ENCODE measurements at places on chromosomes 12 and 14.
A peak's percentile ranks its signal among the peaks of the same experiment; 100 is the strongest.

GRCh38 chr12:63948211-63948610 is 103.7 kb downstream of the SRGAP1 start:
- DNase-seq = no peak

DNA sequence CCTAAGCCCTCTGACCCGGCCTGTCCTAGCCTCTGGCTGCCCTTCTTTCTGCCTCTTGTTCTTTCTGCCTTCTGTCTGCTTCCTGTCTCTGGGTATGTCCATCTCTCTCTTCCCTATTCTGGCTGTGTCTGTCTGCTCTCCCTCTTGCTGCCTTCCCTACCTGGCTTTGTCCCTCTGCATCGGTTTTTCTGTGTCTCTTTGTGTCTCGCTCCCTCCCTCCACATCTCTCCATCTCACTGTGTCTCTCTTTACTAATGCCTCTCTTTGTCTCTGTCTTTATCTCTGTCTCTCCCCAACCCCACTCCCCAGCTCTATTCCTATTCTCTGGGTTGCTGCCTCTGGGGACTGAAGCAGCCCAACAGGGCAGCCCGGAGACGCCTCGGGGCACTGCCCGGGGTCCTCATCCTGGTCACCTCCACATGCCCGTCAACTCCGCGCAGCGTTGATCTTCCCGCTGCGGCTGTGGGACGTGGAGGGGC is 10.1 kb downstream of the SHMT2 start:
- no peak for DNase-seq

DNA sequence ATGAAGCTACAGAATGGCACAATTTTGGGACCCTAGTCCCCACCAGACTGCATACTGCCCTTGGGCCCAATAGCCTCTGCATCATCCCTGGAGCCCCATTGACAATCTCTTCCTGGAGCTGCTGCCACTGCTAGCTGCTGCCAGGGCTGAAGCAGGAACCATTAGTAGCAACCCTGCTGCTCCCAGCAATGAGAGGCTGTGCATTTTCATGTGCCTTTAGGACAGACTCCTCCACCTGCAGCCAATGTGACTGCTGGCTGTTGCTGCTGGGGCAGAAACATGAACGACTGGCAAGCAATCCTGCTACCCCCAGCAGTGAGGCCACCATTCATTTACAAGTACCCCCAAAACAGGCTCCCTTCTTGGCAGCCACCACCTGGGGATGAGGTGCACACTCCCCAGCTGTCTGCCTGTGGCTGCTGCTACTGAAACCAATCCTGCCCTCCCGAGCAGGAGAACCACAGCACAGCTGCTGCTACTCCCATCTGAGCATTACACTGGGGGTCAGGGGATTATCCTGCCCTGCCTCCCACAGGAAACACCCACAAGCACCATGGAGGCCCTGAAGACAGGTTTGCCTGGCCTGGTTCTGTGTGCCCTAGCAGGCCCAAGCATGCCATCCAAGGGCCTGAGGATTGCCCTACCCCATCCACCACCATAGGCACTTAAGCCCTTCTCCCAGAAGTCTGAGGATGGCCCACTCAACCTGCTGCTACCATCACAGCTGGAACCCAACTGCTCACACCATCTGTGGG is 181.0 kb downstream of the MYRFL start:
- no peak for DNase-seq

- DNase-seq = no peak
These were observed 348.9 kb upstream of the FAR2 start for GRCh38 chr12:28800129-28800528.

DNA sequence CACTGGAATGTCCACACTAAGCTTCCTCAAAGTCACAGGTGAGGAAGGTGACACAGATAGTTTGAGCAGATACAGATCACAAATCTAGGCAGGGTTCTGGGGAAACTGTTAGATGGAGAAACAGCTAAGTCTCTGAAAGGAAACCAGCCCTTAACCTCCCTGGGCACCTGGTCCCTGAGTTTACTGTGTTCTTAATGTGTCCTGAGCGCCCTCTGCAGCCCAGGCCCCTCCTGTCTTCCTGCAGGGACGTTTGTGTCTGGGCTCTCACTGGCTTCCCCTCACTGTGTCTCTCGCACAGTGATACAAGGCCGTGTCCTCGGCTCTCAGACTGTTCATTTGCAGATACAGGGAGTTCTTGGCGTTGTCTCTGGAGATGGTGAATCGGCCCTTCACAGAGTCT is 684.3 kb downstream of the TMEM121 start:
- no peak for DNase-seq

- no peak for DNase-seq
These were observed 94.1 kb downstream of the GCH1 start for GRCh38 chr14:54808326-54809161.

GRCh38 chr14:37343307-37344094 is 145.8 kb downstream of the MIPOL1 start:
- no peak for DNase-seq

DNA sequence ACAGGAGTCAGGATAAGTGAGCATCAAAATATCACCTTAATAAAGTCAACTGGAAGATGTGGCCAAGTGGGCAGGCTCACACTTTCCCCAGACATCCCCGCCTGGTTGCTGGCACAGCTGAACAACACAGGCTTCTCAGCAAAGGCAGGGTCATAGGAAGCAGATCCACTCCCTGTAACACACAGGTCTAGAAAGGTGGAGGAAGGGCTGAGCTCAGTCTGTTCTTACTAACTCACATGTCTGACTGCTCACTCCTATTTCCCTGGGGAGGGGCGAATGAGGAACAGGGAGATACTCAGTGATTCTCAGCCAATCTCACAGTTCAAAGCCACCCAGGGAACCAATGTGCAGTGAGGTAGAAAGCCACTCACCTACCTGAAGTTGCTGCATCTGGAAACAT is 45.0 kb upstream of the AMN1 start:
- DNase-seq = no peak

DNA sequence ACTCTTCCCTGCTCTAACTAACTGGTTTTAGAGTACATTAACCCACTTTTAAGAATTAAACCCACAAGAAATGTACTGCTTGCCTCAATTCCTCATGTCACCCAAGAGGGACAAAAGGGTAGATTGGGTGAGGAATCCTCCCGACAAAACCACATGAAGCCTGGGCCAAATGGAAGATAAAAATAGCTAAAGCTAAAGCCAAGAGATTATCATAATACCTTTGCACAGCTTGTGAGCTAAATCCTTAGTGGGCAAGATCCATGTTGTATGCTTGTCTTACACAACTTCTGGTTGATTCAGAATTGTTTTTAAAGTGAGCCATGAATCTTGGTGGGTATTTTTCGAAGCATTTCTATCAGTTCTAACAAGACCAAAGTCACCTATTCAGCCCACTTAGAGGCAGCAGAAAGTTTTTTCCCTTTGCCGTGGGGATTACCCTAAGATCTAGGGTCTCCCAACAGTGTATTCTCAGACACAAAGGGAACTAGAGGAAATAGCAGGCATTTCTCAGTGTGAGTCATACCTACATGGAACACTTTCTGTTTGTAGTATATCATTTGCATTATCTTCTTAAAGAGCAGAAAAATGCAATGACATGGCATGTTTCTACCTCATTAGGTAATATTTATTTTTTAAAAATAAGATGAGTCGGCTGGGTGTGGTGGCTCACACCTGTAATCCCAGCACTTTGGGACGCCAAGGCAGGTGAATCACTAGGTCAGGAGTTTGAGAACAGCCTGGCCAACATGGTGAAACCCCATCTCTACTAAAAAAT is 616.6 kb downstream of the KCNH5 start:
- DNase-seq = no peak

- no peak for DNase-seq
These were observed 60.1 kb upstream of the DIO2 start for GRCh38 chr14:80271389-80271788.

- DNase-seq = no peak
These were observed 58.6 kb downstream of the TRHDE start for GRCh38 chr12:72330784-72331183.

GRCh38 chr14:90060965-90061684 is 669 bp upstream of the KCNK13 start:
- no peak for DNase-seq

DNA sequence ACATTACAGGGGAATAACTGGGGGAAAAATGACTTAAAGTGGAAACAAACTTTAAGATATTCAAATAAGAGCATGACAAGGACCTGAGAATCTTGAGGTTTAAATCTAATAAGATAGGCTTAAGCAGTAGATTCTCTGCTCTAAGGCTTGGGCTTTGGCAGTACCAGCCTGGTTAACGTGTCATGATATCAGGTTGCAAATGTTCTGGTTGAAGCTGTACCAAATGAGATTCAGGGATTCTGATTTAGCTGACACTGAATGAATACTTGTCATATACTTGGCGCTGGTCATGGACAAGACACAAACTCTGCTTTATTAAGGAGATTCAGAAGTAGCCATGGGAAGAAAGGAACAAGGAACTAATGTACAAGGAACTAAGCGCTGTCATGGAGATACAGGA is 6.1 kb downstream of the TCP11L2 start:
- DNase-seq = no peak

DNA sequence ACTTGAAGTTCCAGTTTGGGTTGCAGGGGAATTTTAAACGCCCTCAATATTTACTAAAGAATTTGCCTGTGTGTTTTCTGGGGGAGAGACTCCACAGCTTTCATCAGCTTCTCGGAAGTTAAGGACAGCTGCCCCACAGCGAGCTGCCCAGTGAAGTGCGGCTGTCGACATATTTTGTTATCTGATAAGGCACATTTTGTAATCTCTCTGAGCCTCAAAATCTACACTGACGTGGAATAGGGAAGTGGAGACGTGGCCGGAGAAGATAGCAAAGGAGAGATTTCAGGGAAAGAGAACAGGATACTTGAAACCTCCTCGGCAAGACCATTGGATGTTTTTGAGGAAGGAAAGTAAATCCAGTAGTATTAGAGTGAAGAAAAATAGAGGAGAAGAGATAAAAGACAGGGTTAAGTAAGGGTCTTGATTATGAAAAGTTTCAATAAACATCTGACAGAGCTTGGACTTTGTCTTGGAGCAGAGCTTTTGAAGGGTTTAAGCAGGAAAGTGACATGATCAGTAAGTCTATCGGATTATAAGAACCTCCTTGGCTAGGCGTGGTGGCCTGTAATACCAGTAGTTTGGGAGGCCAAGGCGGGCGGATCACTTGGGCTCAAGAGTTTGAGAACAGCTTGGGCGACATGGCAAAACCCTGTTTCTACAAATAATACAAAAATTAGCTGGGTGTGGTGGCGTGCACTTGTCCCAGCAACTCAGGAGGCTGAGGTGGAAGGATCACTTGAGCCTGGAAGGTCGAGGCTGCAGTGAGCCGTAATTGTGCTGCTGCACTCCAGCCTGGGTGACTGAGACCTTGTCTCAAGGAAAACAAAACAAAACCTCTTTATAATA is 1.1 kb downstream of the POLR3B start:
- DNase-seq = no peak

GRCh38 chr12:104722601-104723534 is 235.2 kb downstream of the SLC41A2 start:
- DNase-seq = no peak

- DNase-seq = no peak
These were observed 11.0 kb upstream of the CREBL2 start for GRCh38 chr12:12600659-12601058.

DNA sequence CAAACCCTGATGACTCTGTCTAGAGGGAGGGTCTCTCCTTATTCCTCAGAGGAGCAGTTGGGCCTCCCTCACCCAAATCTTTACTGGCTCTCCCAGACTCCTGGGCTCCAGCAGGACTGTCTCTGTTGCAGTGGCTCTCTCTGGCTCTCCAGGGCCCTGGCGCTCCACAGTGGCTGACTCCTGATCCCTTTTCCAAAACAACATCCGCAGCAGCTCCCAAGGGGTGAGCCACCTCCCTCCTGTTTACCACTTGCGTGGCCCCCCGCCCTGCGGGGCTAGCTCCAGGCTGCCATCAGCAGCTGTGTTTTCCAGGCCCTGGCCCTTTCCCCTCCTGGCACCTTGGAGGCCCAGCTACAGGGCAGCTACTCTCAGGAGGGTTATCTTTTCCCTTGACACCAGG is 123.5 kb downstream of the CALM1 start:
- no peak for DNase-seq

- peak; percentile 73 for DNase-seq
These were observed 30.3 kb upstream of the ADIPOR2 start for GRCh38 chr12:1660304-1661187.

DNA sequence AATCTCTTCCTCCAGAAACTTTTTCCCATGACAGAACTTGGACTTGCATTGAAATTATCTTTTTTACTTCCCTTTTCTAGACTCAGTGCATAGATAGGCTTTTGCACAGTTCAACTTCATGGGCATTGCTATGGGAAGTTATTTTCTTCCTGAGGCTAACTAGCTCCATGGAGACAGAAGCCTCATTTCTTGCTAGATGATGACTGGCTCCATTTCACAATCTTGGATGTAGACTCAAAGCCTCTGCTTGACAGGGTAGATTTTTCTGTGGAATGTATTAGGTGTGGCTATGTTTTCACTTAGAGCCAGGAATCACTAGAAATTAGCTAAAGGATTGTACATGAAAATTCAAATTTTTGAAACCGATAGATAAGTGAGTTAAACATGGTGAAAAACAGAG is 884.1 kb upstream of the MGAT4C start:
- DNase-seq = no peak

DNA sequence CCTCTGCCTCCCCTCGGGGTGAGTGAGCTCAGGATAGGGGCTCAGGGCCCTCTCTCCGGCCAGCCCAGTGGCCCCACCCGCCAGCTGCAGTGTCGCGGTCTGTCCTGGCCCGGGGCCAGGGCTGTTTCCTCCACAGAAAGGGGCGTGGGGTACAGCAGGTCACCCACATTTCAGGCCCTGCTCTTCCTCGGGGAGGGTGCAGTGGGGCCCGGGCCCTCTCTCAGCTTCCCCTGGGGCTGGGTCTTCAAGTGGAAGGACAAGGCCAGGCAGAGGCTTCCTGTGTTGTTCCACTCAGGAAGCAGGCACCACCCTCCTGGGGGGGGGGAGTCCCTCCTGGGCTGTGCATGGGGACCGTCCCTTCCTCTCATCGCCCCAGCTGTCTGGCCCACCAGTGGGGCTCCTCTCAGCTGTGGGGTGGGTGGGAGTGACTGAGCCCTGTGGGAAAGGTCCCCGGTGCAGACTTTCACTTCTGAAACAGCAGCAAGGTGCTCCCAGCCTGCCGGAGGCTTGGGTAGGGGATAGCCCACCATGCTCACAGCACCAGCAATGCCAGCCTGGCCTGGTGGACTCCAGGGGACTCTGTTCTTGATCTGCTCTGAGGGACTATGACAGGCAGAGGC is 3.7 kb downstream of the GPR132 start:
- DNase-seq = peak; percentile 62

GRCh38 chr14:33992274-33993007 is 41.6 kb upstream of the EGLN3 start:
- no peak for DNase-seq

DNA sequence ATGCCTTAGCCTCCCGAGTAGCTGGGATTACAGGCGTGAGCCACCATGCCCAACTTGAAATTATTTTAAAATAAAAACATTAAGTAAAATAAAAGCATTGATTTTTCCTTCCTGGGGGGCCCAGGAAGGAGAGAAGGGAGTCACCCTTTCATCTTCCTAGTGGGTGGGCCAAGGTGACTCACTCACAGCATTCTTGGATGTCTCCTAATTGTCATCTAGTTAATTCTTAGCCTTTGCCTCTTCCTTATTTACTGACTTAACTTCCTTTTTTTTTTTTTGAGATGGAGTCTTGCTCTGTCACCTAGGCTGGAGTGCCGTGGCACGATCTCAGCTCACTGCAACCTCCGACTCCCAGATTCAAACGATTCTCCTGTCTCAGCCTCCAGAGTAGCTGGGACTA is 29.2 kb downstream of the TMEM120B start:
- no peak for DNase-seq

- DNase-seq = peak; percentile 60
These were observed 17.5 kb downstream of the RAD51B start for GRCh38 chr14:67837011-67837624.

Data from activated CD4-positive, alpha-beta T cell treated with anti-CD3 and anti-CD28 coated beads for 4 hours (primary cell).